ENCODE measurements at places on chromosomes 13 and 19. TPM values are rescaled to one million over a fixed set of nuclear protein-coding genes. Genes with fewer than 3 reads are reported as not detected.

GRCh38 chr19:1220976-1221903 is 15.7 kb downstream of the STK11 start:
- DNase-seq: no peak

DNA sequence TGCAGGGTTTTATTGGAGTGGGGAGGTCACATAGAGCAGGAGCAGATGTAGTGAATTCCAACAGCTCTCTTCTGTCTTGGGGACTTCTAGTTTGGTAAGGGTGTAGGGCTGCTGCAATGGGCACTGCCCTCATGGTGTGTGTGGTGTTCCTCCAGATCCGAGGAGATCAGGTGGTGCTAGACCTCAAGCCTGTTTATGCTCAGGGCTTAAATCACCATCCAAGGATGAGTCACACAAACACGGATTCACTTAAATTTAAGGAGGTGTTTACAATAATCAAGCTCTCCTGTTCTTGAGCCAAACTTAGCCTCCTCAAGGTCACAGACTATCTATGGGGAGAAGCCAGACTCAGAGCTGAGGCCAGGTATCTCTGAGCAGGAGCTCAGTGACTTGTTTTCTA is 23.0 kb downstream of the HS6ST3 start:
- no peak for DNase-seq

DNA sequence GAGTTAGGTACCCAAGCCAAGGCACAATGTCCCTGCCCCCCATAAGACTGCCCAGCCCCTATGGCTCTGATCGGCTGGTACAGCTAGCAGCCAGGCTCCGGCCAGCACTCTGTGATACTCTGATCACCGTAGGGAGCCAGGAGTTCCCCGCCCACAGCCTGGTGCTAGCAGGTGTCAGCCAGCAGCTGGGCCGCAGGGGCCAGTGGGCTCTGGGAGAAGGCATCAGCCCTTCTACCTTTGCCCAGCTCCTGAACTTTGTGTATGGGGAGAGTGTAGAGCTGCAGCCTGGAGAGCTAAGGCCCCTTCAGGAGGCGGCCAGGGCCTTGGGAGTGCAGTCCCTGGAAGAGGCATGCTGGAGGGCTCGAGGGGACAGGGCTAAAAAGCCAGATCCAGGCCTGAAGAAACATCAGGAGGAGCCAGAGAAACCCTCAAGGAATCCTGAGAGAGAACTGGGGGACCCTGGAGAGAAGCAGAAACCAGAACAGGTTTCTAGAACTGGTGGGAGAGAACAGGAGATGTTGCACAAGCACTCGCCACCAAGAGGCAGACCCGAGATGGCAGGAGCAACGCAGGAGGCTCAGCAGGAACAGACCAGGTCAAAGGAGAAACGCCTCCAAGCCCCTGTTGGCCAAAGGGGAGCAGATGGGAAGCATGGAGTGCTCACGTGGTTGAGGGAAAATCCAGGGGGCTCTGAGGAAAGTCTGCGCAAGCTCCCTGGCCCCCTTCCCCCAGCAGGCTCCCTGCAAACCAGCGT is 3.0 kb upstream of the KMT2B start:
- DNase-seq: no peak

Gene ZNF829
- polyA plus RNA-seq: 1.2 TPM

Gene HTR2A
- 0.02 TPM for polyA plus RNA-seq
